Right lobe of liver (tissue), 6 donors: ENCODE measurements at places on chromosomes 2 and 18. TPM values are rescaled to one million over a fixed set of nuclear protein-coding genes. Genes with fewer than 3 reads are reported as not detected.

LIMS3 gene
- total RNA-seq: 1.0 TPM

LRP1B gene
- total RNA-seq: not detected

PAX3 gene
- total RNA-seq: not detected

CKAP2L gene
- total RNA-seq: 0.30 TPM

GBX2 gene
- not detected for total RNA-seq

CNDP1 gene
- total RNA-seq: 61.4 TPM

XRCC5 gene
- total RNA-seq: 131 TPM

DCTN1 gene
- 37.8 TPM for total RNA-seq

SH3RF3 gene
- 0.90 TPM for total RNA-seq

TMEM17 gene
- 1.2 TPM for total RNA-seq

CHRNG gene
- not detected for total RNA-seq

CDCA7 gene
- total RNA-seq: 0.20 TPM

TNS1 gene
- total RNA-seq: 68.4 TPM

ZNF521 gene
- total RNA-seq: 0.31 TPM

REG1B gene
- not detected for total RNA-seq

SLC39A6 gene
- total RNA-seq: 7.0 TPM

SPP2 gene
- 57.5 TPM for total RNA-seq

ICA1L gene
- total RNA-seq: 0.09 TPM

RGPD3 gene
- total RNA-seq: 0.15 TPM

STPG4 gene
- not detected for total RNA-seq

GYPC gene
- total RNA-seq: 10.0 TPM

SLC5A7 gene
- not detected for total RNA-seq

ANKRD62 gene
- total RNA-seq: not detected

RUFY4 gene
- 0.55 TPM for total RNA-seq

CCDC74A gene
- total RNA-seq: 0.56 TPM

TUBA3E gene
- not detected for total RNA-seq

MALL gene
- 2.5 TPM for total RNA-seq

CSRNP3 gene
- 1.2 TPM for total RNA-seq

IL18RAP gene
- 0.38 TPM for total RNA-seq

SPATA3 gene
- not detected for total RNA-seq

SH3BP4 gene
- 24.0 TPM for total RNA-seq

CCDC121 gene
- 2.1 TPM for total RNA-seq

C1GALT1C1L gene
- not detected for total RNA-seq

G6PC2 gene
- total RNA-seq: not detected

NOP58 gene
- 29.1 TPM for total RNA-seq

PROC gene
- total RNA-seq: 224 TPM

TCF7L1 gene
- 2.4 TPM for total RNA-seq

DSC2 gene
- 4.6 TPM for total RNA-seq

SRD5A2 gene
- 7.5 TPM for total RNA-seq

ZEB2 gene
- total RNA-seq: 19.0 TPM

CLEC4F gene
- not detected for total RNA-seq

ARHGEF33 gene
- total RNA-seq: 0.12 TPM

PLGLB2 gene
- total RNA-seq: 299 TPM

ACVR1C gene
- 3.9 TPM for total RNA-seq

HRH4 gene
- total RNA-seq: 0.06 TPM

TUBB8B gene
- not detected for total RNA-seq

GATA6 gene
- 8.0 TPM for total RNA-seq

HNMT gene
- total RNA-seq: 101 TPM

SMYD1 gene
- total RNA-seq: not detected

TEX44 gene
- not detected for total RNA-seq

GREB1 gene
- total RNA-seq: 19.5 TPM

LRP2 gene
- total RNA-seq: 0.93 TPM

SNED1 gene
- 15.9 TPM for total RNA-seq

HOXD1 gene
- total RNA-seq: not detected

DNAJC5G gene
- not detected for total RNA-seq

SLC25A52 gene
- total RNA-seq: not detected

ALPG gene
- total RNA-seq: not detected
